ENCODE measurements at places on chromosomes 4 and X.

GRCh38 chrX:3712051-3712869 lies 1.2 kb downstream of the PRKX start:
- DNase-seq = no peak

DNA sequence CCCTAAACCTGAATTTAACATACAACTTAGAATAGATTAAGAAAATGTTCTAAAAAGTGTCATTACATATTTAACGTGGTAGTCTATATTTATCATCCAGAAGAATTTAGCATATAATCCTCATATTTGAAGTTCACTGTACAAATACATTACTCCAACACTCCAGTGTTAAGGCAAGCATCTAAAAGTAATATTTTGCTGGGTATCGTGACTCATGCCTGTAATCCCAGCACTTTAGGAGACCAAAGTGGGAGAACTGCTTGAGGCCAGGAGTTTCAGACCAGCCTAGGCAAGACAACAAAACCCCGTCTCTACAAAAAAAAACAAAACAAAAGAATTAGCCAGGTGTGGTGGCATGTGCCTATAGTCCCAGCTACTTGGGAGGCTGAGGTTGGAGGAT lies 24.8 kb downstream of the LRBA start:
- no peak for DNase-seq

GRCh38 chr4:3483471-3483921 lies 20.4 kb downstream of the DOK7 start:
- no peak for DNase-seq

- no peak for DNase-seq
Measured at GRCh38 chrX:8191022-8191421, 20.0 kb upstream of the VCX2 start.

DNA sequence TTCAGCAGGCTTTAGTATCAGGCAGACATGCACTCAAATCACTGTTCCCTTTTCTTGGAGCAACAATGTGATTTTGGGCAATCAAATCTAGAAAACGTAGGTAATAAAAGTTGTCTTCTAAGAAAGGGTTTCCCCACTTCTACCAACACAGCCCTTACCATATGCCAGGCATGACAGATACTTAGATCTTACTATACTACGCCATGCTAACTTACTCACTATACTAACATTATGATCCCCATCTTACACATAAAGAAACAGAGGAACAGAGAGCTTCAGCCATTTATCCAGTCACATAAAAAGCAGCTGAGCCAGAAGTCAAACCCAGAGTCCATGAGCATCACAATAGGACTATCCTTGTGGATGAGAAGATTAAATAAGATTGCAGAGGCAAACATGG lies 9.2 kb downstream of the TXK start:
- no peak for DNase-seq

DNA sequence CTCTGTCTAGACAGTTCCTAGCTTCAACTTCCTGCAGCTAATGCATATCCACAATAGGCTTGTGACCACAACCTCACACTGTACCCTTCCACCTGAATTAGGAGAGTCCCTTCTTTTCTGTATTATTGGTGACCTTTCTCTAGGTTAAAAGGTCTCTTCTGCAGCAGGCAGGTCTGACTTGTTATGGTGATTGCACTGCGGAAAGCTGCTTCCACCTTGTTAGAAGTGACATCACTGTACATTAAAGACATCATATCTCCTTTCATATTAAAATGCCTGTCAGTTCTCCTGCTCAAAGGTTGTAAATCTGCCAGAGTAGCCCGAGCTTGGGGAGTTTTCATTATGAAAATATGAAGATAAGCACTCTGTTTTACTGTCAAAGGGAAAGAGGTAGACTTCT lies 21.5 kb upstream of the LSM6 start:
- DNase-seq = no peak

GRCh38 chr4:174714393-174715211 lies 114.4 kb downstream of the GLRA3 start:
- DNase-seq = peak; percentile 3

DNA sequence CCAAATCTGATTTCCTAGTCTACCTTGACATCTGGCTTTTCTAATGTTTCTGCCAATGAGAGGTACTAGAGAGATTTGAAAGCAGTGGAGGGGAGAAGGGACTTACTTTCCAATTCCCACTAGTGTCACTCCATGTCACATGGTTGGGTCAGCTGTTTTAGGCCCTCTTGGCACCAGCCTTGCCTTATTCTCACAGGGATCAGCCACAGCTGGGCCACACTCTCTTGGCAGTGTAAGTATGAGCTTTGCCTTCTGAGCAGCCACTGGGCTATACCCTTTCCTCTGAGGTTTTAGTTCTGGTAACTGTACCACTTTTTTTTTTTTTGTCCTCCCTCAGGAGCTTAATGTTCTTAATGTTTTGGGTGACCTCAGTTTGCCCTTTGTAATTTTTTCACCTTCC lies 10.2 kb upstream of the ADH1C start:
- no peak for DNase-seq

DNA sequence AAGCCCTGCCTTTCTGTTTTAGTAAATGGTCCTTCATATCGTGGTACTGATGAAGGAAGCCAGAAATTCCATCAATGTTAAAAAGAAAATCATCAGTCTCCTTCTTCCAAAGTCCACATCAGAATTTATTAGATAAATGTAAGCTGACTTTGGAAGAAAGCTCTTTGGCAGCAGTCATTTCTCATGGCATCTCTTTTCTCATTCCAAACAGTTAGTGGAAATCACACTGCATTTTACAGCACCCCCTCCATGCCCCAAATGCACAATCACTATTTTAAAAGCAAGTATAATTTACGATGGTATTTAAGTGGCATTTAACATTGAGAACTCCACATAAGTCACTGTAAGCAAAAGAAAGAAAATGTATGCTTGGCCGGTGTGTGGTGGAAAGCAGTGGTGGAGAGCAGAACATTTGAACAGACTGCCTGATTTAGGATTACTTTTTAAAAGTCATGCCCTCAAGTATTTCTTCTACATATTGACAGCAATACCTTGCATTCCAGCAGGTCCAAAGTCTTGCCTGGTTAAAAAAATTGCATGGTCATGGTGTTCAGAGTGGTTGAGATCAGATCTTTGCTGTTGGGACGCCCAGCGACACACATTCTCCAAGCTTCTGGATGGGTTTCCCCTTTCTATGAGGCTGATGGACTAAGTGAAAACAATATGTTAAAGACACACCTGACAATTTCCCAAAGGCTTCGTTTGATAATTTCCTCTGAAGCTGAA lies 248.6 kb downstream of the ADAMTS3 start:
- DNase-seq = no peak
